ENCODE measurements at places on chromosomes 4 and X.
A peak's percentile ranks its signal among the peaks of the same experiment; 100 is the strongest.

DNA sequence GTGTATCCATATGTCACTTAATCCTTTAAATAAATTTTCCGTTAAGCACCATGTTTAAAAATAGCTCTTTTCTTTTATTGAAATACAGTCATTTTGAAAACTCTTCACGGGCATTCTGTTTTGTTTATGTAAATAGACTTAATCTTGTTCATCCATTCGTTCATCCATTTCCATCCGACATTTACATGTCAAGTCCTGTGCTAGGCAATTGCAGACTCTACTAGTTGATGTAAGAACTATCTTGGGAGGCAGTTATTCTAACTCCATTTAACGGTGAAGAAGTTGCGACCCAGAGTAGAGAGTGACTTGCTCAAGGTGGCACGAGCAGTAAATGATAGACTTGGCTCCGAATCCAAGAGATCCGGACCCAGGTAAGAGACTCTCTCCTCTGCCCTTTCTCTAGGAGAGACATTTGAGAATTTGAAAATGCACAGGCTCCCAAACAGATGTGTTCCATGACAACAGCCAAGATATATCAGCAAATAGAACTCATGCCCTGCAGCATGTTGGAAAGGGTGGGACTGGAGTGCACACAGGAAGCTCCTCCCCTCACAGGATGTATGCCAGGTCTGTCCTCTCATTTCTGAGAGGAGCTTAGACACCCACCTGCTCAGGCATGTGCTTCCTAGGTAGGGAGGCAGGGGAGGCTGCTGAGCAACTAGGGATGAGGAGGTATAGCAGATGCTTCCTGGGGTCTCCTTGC lies 64.5 kb downstream of the DRD5 start:
- no peak for DNase-seq

DNA sequence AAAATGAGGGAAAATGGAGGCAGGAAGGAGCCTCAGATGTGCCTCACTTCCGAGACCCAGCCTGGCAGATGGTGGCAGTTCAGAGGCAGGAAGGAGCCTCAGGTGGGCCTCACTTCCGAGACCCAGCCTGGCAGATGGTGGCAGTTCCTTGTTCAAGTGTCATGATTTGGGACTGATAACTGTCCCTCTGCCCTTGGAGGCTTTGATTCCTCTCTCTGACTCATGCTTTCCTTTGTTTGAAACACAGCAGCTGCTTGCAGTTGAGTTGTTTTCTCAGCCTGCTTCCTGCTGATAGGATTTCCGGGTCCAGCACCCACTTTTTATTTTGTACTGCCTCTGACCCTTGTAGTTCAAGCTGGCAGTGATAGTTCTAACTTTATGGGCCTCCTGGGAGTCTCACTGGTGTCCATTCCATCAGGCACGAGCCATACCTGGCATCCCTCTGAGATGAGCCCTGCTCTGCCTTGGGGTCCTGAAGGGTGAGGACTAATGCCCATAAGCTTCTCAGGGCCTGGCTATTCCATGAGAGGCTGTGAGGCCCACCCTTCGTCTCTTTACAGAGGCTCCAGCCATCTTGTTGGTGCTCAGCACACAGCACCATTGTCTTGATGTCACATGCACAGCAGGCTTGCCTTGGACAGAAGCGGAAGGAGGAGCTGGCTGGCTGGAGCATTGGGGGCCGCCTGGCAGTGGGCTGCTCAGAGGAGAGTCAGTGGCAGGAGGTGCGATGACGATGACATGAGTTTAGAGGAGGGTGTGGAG lies 13.0 kb downstream of the RGS12 start:
- DNase-seq = peak; percentile 25

GRCh38 chr4:986879-987623 lies at the start of gene IDUA:
IDUA (plus strand) TSS chr4:987044; CDS start chr4:987085, 41 bp downstream.
- DNase-seq = peak; percentile 91

DNA sequence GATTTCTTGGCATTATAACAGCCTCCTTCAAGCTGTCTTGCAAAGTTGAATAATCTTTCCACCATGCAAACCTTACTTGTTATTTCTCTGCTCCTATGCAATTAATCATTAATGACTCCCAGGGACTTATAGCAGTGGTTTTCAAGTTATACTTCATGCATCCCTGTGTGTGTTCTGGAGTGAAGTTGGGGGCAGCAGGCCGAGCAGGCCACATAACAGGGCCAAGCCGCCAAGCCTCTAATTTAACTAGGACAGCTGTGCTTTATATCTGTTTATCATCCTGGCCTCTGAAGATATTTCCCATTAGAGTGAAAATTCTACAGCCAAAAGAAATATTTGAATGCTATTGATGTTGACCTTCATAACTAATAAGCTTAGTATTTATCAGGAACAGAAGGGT lies 133.5 kb upstream of the PAK3 start:
- DNase-seq = no peak

GRCh38 chr4:168028970-168029597 lies 63.3 kb upstream of the ANXA10 start:
- DNase-seq = no peak

GRCh38 chr4:82947498-82947897 lies 47.0 kb downstream of the THAP9 start:
- DNase-seq = no peak
